Ovary (tissue), 10 donors: ENCODE measurements at places on chromosomes 4 and X. TPM values are rescaled to one million over a fixed set of nuclear protein-coding genes. Genes with fewer than 3 reads are reported as not detected.

DNA sequence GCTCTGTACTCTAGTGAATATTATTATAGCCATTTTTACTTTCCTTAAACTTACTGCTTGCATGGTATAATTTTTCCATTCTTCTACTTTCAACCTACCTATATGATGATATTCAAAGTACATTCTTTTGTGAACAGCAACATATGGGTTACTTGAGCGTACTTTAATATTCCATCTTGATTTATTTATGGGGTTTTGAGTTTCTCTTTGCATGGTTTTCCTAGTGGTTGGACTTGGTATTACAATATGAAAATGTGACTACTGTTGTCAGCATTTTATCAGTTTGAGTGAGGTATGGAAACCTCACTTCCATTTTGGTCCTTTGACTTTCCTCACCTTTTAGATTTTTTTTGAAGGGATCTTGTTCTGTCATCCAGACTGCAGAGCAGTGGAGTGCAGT lies 35.9 kb downstream of the ADGRG4 start:
- H3K36me3 ChIP-seq: no peaks in the 10 kb centered on the region
- no peaks in the 10 kb centered on the region for H3K4me1 ChIP-seq
- no peaks in the 10 kb centered on the region for H3K27me3 ChIP-seq

- no peaks in the 10 kb centered on the region for H3K4me1 ChIP-seq
- DNase-seq: no peak
- H3K27ac ChIP-seq: no peak overlapping the region
- H3K4me3 ChIP-seq: no peak overlapping the region
- no peaks in the 10 kb centered on the region for H3K27me3 ChIP-seq
Observed at GRCh38 chrX:10582215-10582733, 38.1 kb downstream of the MID1 start.

DNA sequence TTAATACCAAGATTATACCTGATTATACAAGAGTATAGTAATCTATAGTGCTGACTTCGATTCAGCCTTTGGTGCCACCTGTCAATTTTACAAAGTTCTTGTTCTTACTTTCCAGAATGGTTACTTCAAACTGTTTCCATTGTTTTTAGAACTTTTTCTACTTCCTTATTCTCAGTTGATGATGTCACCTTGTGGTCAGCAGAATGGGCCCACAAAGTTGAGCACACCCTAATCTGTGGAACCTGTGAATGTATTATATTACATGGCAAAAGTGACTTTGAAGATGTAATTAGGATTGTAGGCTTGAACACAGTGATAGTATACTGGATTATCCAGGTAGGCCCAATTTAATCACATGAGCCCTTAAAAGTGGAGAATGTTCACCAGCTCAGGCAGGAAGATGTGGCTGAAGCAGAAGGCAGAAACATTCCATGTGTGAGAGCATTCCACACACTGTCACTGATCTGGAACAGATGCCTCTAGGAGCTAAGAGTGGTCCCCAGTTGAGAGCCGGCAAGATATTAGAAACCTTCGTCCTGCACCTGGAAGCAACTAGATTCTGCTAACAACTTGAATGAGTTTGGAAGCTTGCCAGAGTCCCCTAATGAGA lies 6.3 kb upstream of the SGMS2 start:
- no peaks in the 10 kb centered on the region for H3K27me3 ChIP-seq
- no peaks in the 10 kb centered on the region for H3K36me3 ChIP-seq
- H3K27ac ChIP-seq: no peak overlapping the region
- DNase-seq: no peak

Gene TEX11
- total RNA-seq: not detected

GRCh38 chr4:111464251-111465045 lies 680.8 kb upstream of the FAM241A start:
- H3K4me3 ChIP-seq: no peak overlapping the region
- no peak for DNase-seq
- H3K27ac ChIP-seq: no peak overlapping the region
- no peaks in the 10 kb centered on the region for H3K27me3 ChIP-seq

GRCh38 chrX:15576019-15576418 lies 24.7 kb downstream of the ACE2 start:
- H3K36me3 ChIP-seq: no peaks in the 10 kb centered on the region
- H3K4me1 ChIP-seq: peaks cover 2% of the 10 kb centered on the region
- H3K27me3 ChIP-seq: no peaks in the 10 kb centered on the region

- no peaks in the 10 kb centered on the region for H3K4me1 ChIP-seq
- no peak overlapping the region for H3K4me3 ChIP-seq
- no peak overlapping the region for H3K27ac ChIP-seq
- H3K27me3 ChIP-seq: no peaks in the 10 kb centered on the region
- DNase-seq: no peak
- H3K36me3 ChIP-seq: no peaks in the 10 kb centered on the region
Observed at GRCh38 chr4:163042306-163042705, 124.4 kb downstream of the NAF1 start.
